ENCODE measurements at places on chromosomes 7 and 10.
A peak's percentile ranks its signal among the peaks of the same experiment; 100 is the strongest.

GRCh38 chr7:128738570-128739047 lies 550 bp upstream of the CALU start:
- DNase-seq, result no peak

DNA sequence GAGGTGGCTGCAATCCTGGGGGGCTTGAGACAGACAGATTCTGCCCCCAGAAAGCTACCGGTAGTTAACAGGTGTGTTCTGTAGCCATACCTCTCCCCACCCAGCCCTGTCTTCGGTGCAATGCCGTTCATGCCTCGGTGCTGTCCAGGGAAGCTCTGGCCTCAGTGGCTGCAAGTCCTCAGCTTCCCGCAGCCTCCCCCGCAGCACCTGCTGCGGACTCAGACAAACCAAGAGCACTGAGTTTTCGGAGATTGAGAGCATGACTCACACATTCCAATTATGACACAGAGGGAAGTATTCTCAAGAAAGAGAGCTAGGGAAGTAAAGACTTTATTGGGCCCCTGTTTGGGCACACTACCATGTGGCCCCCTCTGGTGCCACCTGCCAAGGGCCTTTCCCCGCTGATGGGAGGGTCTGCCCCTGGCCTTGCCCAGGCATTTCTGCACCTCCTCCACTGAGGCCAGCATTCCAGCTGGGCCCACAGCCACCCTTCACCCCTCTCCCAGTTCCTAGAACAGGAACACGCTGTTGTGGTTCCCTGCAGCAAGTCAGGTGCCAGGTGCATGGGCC lies 30.2 kb upstream of the EZH2 start:
- DNase-seq, result no peak

- no peak for DNase-seq
Measured at GRCh38 chr10:79353726-79354125, 6.5 kb downstream of the PPIF start.

GRCh38 chr7:83355143-83355542 lies 192.5 kb upstream of the PCLO start:
- no peak for DNase-seq

GRCh38 chr7:3909128-3909527 lies 608.1 kb downstream of the SDK1 start:
- DNase-seq, result no peak

DNA sequence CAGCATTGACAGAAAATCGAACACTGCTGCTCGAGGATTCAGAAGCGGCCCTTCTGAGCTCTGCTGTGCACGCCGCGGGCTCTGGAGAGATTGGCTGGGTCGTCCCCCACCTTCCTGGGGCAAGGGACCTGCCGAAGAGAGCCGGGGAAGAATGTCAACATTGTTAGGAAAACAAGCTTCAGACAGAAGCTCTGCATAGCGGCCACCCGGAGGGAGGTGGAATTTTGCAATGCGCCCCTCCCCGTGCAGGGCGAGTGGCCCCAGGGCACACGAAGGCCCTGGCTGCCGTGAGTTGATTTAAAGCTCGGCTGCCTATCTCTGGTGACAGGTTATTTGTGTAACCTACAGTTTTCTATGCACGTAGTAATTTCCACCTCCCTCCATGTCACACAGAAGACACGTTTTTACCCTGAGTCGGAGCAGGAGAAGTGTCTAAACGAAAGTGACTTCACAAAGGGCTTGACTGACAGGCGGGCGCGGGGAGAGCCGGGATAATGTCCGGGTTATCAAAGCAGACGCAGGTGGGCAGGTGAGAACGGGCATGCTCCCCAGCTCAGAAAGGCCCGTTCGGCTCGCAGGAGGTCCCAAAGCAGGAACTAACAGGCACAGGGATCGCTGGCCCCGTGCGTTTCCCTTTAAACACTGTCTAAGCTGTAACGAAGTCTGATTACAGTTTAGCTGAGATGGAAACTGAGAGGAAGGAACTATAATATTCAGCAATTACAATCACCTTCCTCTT lies 84.6 kb downstream of the PDGFA start:
- DNase-seq, result no peak

- DNase-seq, result no peak
Measured at GRCh38 chr10:11697718-11698527, 44.3 kb upstream of the ECHDC3 start.

- DNase-seq, result no peak
Measured at GRCh38 chr10:28710202-28710886, 33.0 kb downstream of the BAMBI start.

- no peak for DNase-seq
Measured at GRCh38 chr10:60424971-60425370, 35.3 kb upstream of the ANK3 start.

- no peak for DNase-seq
Measured at GRCh38 chr10:93465806-93466675, 16.1 kb downstream of the MYOF start.

DNA sequence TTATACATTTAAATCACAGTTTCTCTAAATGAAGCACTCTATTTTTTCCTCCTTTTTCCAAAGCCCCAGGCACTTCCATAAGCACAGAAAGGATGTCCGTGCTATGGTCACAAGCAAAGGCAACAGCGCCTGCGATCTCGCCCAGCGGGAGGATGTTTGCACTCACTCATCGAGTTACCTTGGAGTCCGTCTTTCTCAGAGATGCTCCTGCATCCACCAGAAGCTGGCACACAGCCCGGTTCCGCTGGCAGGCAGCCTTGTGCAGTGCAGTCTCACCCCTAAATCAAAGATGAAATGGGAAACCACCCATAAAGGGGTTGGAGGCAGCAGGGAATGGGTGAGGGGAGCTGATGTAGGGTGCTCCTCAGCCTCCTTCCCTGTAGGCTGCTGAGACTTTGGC lies 51.9 kb upstream of the PTN start:
- DNase-seq, result peak; percentile 60

GRCh38 chr7:20447021-20447650 lies 116.4 kb downstream of the ITGB8 start:
- DNase-seq, result no peak

DNA sequence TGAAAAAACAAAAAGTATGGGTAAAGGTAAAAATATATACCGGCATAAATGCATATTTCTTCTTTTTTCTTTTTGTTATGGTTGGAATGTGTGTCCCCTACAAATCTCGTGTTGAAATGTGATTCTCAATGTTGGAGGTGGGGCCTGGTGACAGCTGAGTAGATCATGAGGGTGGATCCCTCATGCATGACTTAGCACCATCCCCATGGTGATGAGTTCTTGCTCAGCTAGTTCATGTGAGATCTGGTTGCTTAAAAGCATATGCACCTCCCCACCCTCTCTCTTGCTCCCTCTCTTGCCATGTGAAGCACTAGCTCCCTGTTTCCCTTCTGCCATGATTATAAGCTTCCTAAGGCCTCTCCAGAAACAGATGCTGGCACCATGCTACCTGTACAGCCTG lies 93.3 kb downstream of the HYCC1 start:
- no peak for DNase-seq

All from amygdala (tissue), 56 donors.